ENCODE measurements at places on chromosomes 4 and X. TPM values are rescaled to one million over a fixed set of nuclear protein-coding genes. Genes with fewer than 3 reads are reported as not detected.

- no peak for DNase-seq
Measured at GRCh38 chr4:120877021-120877420, 45.5 kb downstream of the PRDM5 start.

DNA sequence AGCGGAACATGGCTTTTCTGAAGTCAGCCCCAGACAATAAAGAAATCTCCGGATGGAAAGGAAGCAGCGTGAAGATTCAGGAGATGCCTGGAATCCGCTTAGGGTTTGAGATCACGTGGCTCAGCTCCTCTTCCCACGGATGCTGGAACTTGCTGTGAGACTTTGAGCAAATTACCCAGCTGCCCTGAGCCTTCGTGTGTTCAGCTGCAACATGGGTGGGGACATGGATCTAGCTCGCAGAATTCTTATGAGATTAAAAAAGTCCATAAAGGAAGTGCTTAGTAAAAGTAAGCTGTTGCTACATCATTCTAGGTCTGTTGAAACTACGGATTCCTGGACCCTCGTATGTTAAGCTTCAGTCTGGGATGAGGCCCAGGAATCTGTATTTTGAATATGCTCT, 55.7 kb upstream of the STIM2 start:
- no peak for DNase-seq

The CDS1 gene
- total RNA-seq = 0.05 TPM

DNA sequence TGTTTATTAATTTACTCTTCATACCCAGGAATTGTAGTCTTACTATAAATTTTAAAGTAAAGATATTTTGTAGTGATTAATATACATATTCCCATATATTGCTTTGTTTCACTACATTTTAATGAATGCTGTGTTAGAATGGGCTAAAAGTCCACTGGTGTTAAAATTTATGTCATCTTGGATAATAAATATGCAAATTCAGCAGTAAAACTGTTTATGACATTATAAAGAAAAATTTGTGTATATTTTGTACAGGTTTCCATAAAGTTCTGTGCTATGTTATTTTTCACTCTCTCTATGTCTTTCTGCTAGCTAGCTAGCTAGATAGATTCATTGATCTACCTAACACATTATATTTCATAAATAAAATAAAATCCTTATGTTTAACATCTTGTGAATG, 1071.2 kb downstream of the FAT4 start:
- no peak for DNase-seq
